ENCODE measurements at places on chromosomes 5 and 9. TPM values are rescaled to one million over a fixed set of nuclear protein-coding genes. Genes with fewer than 3 reads are reported as not detected.

DNA sequence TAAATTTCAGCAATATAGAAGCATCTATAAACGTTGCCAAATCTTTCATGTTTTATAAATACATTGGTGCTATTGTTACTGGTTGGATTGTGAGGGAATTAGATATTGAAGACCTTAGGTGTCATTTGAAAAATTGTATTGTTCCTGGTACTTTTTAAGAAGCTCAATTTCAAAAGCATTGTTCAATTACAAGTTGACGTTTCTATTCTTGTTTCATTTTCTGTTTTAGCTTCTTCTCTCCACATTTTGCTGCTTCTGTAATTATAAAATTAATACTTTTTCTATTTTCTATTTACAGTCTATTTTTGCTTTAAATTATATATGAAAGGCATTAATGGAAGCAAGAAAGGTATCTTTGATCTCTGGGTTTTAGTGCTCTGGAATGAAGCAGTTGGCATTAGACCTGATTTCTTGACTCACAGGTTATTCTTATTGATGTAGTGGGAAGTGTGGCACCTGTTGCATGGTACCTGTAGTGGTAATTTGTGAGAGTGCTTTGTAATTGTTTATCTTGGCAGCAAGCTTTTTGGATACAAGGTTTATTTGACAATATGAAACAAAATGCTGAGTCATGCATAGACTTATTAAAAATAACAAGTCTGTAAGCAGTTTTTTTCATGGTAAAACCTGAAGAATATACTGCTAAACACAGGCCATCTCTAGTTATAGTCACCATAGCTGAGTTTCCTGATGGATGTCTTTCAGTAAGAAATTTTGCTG, 13.2 kb downstream of the MACIR start:
- DNase-seq: no peak

DNA sequence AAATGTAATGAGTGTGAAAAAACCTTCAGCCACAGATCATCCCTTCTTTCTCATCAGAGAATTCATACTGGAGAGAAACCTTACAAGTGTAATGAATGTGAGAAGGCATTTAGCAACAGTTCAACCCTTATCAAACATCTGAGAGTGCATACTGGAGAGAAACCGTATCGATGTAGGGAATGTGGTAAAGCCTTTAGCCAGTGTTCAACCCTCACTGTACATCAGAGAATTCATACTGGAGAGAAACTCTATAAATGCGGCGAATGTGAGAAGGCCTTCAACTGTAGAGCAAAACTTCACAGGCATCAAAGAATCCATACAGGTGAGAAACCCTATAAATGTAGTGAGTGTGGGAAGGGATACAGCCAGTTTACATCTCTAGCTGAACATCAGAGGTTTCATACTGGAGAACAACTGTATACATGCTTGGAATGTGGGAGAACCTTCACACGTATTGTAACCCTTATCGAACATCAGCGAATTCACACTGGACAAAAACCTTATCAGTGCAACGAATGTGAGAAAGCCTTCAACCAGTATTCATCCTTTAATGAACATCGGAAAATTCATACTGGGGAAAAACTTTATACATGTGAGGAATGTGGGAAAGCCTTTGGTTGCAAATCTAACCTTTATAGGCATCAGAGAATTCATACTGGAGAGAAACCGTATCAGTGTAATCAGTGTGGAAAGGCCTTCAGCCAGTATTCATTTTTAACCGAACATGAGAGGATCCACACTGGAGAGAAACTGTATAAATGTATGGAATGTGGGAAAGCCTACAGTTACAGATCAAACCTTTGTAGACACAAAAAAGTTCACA, 19.2 kb downstream of the ZNF354C start:
- no peak for DNase-seq

DNA sequence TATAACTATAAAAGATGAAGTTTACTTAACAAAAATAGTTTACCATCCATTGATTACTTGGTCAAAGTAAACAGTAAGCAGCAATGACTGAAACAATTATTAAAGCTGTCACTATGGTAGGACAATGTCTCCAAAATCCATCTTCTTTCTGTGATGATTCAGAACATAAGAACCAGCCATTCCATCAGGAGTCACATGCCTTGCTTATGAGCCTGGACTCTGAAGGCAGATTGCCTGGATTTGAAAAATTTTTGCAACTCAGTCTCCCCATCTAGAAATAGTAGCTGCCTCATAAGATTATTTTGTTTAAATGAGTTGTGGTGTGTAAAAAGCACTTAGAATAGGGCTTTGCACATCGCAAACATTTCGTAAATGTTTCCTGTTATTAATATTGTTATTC, 136.2 kb downstream of the LIFR start:
- DNase-seq: no peak

DNA sequence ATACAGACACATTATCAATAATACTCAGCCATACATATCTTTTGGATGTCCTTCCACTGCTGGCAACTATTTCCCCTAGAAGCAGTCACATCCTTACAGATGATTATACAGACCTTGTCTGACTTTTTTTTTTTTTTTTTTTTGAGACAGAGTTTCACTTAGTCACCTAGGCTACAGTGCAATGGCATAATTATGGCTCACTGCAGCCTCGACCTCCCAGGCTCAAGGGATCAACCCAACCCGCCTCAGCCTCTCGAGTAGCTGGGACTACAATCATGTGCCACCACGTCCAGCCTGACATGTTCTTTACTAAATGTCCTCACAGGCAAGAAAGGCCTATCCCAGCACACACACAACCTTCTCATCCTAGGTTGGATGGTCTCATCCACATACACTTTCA, 24.0 kb downstream of the NR6A1 start:
- no peak for DNase-seq

DNA sequence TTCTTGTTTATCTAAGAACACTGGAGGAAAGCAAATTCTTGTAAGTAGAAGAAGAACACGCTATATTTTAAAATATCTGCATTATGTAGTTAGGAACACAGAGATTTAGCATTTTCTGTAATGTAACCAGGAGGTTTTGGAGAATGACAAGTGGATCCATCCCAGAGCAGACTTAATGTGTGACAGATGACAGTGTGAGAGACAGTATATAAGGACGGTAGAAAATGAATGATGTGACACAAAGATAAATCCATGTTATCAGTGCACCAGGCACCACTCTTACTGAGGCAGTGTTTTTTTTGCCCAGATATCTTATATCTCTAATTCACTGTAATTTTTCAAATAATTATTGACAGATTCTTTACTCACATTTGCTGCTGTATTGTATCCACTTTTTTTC, 239.0 kb upstream of the KCNN2 start:
- DNase-seq: no peak

DNA sequence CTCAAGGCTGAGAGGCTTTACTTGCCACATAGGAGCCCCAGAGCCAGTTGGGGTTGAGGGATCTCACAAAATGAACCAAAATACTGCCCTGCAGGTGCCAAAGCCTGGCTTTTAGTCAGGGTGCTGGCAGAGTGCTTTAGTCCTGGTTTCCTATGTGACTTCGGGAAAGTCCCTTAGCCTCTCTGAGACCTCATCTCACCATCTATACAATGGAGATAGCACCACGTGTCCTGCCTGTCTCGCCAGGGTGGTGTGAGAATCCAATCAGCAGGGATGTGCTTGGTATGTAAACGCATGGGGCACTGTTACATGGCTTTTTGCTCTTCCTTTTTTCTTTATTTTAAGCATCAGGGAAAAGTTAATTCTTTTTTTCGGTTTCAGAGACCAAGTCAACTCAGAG, 68.3 kb downstream of the SHB start:
- DNase-seq: no peak

GRCh38 chr5:153699035-153699434, 208.6 kb downstream of the GRIA1 start:
- DNase-seq: no peak

GRCh38 chr9:126515001-126515872, 98.5 kb upstream of the LMX1B start:
- no peak for DNase-seq

- DNase-seq: no peak
These were observed 209.2 kb downstream of the ENC1 start for GRCh38 chr5:74431290-74431669.

DNA sequence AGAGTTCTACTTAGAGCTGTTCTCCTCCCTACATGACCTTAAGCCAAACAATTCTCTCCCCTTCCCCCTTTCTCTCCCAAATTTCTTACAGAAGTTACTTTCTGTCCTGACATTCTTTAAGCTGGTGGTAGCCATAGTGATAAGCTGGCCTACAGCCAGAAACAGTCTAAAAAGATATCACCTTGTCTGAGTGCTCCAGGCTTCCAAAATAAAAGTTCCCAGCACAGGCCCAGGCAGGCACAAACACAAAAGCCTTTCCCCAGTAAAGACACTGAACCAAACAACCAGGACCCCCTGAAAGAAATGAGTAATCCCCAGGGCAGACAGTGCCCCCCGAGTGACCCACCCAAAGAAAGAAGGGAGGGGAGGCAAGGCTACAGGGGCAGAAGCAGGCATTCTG, 19.2 kb downstream of the SIL1 start:
- peak; percentile 76 for DNase-seq

DNA sequence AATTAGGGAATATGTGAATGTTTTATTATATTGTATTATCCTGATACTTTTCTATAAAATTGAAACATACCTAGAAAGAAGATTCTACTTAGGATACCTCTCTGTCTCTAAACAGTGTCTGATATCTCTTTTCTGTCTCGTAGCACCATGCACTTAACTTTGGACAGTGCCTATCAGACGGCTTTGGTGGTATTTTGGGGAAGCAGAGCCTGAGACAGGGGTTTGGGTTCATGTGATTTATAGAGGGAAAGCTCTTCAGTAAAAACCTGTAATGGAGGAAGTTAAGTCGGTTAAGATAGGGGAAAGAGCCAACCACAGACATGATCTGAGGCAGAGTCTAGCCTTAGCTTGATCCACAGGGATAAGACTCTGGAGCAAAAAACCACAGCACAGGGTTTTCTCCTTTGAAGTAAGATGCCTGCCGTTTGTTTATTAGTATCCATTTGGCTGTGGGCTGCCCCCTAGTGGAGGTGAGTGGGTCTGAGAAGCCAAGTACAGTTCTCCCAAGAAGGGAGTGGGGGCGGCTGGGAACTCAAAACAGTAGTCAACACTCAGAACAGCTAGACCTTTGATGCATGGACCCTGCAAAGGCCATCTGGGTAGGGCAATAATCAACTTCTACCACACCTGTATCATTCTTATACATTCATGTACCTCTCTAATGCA, 141.2 kb upstream of the ASTN2 start:
- DNase-seq: peak; percentile 15

GRCh38 chr5:85375525-85375924, 990.8 kb upstream of the EDIL3 start:
- no peak for DNase-seq

CDKN2A gene
- polyA plus RNA-seq: 20.8 TPM

FAM169A gene
- 5.2 TPM for polyA plus RNA-seq

TMEM174 gene
- polyA plus RNA-seq: not detected

RALGPS1 gene
- 0.75 TPM for polyA plus RNA-seq
